ENCODE measurements at places on chromosomes 4 and X.

DNA sequence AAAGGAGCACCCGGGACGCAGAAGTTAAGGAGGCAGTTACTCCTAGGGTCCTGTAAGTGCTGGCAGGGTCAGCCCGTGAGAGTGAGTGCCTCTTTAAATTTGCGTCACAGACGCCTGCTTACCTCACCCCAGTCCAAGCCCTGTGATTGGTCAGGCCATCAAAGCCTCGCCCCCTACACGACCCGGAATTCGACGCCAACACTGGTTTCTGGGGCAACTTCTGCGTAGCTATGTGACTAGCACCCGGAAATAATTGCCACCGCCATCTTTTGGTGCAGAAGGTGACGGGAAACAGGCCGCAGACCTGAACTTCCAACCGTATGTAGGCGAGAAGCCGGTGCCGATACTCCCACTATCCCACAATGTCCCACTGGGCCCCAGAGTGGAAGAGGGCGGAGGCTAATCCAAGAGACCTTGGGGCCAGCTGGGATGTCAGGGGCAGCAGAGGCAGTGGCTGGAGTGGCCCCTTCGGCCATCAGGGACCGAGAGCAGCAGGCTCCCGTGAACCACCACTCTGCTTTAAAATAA, at the start of gene DDX53:
Gene DDX53 (plus strand): TSS at position 265 of the 528 bp plus-strand sequence. CDS start 98 bp downstream, at position 363.
- DNase-seq: no peak

DNA sequence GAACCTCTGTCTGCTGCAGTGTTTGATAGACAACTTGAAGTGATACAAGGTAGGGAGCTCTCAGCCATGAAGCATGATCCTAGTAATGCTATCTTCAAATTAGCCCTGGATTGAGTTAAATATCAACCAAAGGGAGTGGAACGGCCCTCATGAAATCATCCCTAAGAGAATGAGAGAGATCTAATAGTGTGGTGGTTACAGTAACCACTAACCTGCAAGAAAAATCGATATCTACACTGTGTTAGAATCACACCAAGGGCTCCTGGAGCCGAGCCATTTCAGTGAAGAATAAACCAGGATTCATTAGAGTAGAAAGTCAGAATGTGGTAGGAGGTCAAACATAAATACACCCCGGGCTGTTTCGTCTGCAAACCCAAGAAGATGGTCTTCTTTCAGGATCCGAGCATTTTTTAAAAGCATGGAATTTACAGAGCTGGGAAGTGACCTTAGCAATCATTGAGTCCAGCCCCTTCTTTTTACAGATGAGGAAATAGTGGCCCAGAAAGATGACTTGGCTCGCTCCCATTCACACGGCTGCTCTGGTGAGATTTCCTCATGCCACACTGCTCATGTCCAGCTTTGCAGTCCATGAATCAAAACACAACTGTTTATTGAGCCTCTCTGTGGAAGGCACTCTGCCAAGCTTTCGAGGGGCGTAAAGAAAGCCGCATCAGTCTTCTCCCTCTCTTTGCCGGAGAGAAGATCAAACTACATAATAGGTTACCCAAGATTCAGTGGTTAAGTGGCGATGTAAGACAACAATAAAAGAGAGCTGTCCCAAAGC, 5.5 kb upstream of the DCTD start:
- peak; percentile 55 for DNase-seq

DNA sequence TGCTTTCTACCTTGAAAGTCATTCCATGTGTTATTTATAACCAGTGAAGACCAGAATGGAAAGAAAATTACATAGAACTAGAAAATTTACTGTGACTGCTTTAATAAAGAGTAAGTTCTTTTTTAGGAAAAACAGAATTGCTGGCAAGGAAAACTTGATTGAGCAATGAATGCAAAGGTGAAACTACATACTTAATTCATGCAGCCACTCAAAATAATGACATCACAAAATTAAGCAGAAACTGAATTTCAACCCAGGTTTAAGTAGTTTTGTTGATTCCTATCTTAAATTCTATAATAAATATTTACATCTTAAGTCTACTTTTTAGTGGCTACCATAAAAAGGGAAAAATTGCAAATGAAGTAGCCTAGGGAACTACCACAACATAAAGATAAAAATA, 14.0 kb downstream of the CHM start:
- no peak for DNase-seq

GRCh38 chrX:7285765-7286164, 137.8 kb upstream of the PUDP start:
- no peak for DNase-seq

- DNase-seq: no peak
Observed at GRCh38 chr4:17280261-17281018, 231.4 kb downstream of the QDPR start.

DNA sequence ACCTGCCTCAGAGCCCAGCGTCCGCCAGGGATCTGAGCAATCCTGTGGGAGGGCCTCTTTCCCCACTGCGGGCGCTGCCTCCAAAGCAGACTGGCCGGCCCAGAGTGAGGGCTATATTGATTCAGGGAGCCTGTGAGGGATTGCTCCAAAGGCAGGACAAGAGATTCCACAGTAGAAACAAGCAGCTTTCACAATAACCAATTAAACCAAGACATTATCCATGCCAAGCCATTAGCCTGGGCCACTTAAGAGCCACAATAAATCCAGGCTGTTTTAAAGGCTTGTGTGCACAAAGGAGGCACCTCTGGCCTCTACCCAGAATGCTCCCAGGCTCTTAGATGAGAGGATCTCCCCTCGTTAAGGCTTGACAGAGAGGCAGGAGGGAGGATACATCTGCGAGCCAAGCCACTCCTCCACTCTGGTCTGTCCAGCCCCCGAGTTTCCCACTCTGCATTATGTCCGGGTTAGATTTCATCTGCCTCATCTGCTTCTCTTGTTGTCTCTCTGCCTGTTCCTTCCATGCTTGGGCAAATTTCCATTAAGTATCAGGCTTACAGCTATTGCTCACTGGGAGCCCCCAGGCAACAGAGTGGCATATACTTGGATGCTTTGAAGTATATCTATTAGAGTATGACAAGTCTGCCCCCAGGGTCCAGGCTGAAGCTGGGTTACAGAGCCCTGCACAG, 357.9 kb downstream of the UNC5C start:
- no peak for DNase-seq

GRCh38 chrX:13923845-13924244, 105.8 kb downstream of the GEMIN8 start:
- no peak for DNase-seq

DNA sequence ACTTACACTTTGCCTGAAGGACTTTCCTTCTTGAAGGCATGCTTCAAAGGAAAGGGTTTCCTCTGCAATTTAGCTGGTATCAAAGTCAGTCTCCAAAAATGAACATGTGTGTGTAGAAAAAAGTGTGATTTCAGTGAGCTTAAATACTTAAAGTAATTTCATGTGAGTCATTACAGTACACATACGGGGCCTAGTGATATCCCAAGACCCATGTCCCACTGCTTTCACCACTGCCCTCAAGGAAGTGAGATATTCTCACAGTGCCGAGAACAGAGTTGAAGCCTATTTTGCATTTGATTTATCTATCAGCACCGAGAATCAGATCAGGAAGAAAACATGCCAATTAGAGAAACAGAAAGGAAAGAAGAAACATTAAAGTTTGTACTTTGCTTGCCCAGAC, 61.0 kb downstream of the CHST7 start:
- DNase-seq: no peak

- no peak for DNase-seq
Observed at GRCh38 chrX:27626066-27626465, 35.9 kb downstream of the DCAF8L2 start.

DNA sequence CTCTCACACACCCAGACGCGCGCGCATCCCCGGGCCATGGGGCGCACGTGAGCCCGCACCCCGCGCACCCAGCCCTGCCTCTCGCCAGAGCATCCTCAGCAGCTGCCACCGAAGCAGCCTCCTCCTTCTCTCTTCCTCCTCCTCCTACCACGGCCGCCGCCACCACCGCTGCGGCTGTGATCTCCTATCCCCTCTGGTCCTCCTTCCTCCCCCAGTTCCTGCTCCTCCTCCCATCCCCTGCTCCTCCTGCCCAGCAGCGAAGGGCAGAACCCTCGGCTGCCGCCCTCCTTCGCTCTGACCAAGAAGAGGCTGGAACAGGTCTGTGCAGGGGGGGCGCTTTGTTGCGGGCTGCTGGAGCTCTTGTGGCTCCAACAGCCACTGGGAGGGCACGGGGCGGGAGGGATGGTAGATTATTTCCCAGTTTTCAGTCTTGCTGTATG, 148.7 kb upstream of the CHRDL1 start:
- DNase-seq: peak; percentile 54

- no peak for DNase-seq
Observed at GRCh38 chrX:115339441-115340025, 50.0 kb downstream of the LUZP4 start.

DNA sequence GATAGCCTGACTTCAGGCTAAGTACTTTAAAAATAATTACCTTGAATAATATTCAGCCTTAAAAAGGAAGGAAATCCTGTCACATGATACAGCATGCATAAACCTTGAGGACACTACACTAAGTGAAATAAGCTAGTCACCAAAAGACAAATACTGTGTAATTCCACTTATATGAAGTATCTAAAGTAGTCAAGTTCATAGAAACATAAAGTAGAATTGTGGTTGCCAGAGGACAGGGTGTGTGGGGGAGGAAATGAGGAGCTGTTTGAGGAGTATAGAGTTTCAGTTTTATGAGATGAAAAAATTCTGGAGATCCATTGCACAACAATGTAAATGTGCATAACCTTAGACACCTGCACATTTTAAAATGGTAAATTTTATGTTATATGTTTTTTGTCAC, 5.6 kb upstream of the STPG2 start:
- no peak for DNase-seq

GRCh38 chr4:87251106-87251505, 30.7 kb upstream of the KLHL8 start:
- DNase-seq: no peak

- no peak for DNase-seq
Observed at GRCh38 chr4:155819066-155819465, 47.0 kb downstream of the ASIC5 start.

- DNase-seq: no peak
Observed at GRCh38 chrX:153750127-153750774, 13.8 kb upstream of the PLXNB3 start.

- DNase-seq: no peak
Observed at GRCh38 chr4:89992744-89993143, 98.1 kb downstream of the MMRN1 start.

DNA sequence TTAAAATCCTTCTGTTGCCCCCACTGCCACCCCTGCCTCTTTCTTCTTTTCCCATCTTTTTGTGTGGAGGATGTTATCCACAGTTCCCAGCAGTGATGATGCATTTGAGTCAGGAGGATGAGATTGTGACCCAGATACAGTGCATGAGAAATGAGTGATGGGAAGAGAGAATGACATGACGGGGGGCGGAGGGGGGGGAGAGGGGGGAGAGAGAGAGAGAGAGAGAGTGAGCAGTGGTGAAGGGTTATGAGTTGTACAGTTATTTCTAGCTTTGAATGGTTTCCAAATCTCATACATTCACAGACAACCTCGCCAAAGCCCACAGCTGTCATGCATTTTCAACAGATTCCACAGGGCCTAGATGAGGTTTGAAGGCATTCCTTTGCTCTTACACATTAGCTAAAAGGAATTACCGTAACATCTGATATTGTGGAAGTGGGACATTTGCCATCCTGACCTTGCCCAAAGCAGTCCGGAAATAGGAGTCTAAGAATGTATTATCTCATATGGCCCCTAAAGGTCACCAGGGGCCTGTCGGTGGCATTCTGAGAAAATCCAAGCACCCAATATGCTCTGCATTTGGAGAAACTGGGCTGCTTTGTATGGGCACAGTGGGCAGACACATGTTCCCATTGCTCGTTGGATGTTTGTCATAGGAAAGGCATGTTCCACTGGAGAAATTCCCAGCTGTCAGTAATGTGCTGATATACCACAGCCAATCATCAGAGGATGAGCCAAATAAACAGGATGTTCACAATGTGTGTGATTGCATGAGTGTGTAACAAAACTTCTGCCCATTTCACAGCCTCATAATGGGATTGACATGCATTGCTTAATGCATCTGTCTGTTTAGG, 435.8 kb downstream of the SPRY1 start:
- DNase-seq: no peak

- DNase-seq: no peak
Observed at GRCh38 chr4:22477136-22477812, 38.6 kb downstream of the ADGRA3 start.

DNA sequence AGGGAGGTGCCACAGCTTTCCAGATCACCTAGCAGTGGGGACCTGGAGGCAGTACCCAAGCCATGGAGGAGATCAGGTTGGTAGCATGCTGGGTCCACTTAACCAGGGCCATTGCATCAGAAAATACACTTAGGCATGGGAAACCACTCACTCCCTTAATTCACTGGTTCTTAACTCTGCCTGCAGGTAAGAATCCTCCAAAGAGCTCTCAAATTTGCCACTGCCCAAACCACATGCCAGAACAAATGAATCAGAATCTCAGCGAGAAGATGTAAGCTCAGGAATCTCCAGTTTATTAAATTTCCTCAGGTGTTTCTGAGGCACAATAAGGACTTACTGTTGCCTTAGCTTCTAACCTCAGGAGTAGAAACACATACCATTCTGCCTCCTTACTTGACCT, 327.7 kb upstream of the RASGEF1B start:
- no peak for DNase-seq

- no peak for DNase-seq
Observed at GRCh38 chr4:79141530-79141929, 184.3 kb downstream of the NAA11 start.

GRCh38 chr4:72410158-72410557, 158.9 kb downstream of the ADAMTS3 start:
- DNase-seq: no peak

GRCh38 chr4:57044279-57044678, 65.6 kb downstream of the POLR2B start:
- DNase-seq: no peak

GRCh38 chr4:26955241-26955640, 94.6 kb downstream of the STIM2 start:
- DNase-seq: no peak

DNA sequence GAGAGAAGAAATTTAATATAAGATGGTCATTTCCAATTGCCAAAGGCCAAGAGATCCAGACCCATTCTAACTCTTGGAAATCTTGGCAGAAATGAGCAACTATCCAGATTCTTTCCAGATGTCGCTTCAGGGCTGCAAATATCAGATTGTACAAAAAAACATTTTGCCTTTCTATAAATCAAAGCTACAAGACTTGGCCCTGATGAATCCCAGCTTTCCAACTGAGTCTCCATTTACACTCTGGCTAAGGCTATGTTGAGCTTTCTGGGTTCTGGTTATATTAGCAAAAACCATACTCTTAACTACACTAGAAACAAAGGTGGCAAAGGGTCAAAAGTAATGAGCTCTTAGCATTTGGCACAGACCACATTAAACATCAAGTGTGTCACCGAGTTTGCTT, 345.8 kb downstream of the OPHN1 start:
- no peak for DNase-seq

GRCh38 chr4:73704314-73705055, 35.9 kb upstream of the CXCL8 start:
- no peak for DNase-seq

- no peak for DNase-seq
Observed at GRCh38 chrX:46587158-46587557, 13.6 kb downstream of the CHST7 start.

DNA sequence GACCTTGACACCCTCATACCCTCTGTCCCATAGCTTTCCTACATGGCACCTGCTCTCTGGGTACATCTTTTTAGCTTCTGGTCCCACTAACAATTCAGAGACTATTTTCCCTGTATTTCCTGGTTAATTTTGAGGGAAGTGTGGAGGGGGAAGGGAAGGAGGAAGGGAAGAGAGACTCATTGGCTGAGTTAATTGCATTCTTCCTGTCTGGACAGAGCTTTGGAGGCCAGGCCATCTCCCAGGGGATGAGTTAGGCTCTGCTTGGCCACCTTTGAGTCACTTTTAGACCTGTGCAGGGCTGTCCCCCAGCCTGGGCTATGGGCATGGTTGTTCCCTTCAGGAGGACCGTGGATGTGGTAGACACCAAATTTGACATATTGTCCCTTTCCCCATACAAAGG, 167.9 kb upstream of the PGRMC2 start:
- no peak for DNase-seq
